ENCODE measurements at places on chromosomes 2 and 18. TPM values are rescaled to one million over a fixed set of nuclear protein-coding genes. Genes with fewer than 3 reads are reported as not detected.

IGFBP5 gene
- polyA plus RNA-seq: 1,060 TPM

IL1R1 gene
- polyA plus RNA-seq: 37.3 TPM

DNA sequence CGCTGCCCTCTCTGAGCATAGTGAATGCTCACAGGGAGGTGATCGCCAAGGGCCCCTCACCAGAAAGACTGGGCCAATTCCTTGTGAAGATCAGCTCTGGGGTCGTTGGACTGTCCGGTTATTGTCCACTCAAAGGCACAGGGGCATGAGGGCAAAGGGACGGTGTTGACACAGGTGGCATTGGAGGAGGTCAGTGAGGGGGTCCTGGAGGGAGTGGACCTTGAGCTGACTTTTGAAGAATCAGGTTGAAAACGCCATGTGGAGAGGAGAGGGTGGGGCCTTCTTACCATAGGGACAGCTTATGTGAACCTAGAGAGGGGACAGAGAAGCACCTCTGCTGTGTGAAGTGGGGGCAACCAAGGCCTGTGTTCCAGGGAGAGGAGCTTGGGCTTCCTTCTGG is 131.5 kb downstream of the TFCP2L1 start:
- no peak for DNase-seq

GRCh38 chr2:240917684-240918257 is 11.6 kb downstream of the CROCC2 start:
- DNase-seq: no peak

DNA sequence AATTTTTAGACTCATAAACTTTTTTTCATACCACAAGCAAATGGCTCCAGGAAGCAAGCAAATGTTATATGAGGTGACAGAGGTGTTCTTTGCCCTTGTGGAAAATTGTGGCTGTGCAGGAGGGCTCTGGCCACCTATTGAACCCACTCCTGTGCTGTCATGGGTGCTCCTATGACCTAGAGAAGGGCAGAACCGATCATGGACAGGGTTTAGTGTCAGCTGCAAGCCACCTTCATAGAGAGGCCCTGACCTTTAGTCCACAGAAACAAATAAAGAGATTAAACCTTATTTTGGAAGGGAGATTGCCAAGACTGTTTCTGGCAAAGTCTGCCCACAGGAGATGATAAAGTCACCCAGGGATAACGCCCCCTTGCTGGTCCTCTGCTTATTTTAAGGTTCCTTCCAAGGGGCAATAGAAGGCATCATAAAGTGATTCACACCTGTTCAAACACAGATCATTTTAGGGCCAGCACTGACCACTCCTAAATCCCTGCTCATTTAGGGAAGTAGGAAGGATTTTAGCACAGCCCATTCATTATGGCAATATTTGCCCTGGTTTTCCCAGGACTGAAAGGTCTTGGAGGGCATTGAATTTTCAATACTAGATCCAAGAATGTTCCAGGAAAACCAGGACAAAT is 26.1 kb upstream of the STAT4 start:
- DNase-seq: no peak
